ENCODE measurements at places on chromosomes 6 and 20. TPM values are rescaled to one million over a fixed set of nuclear protein-coding genes. Genes with fewer than 3 reads are reported as not detected.

- peak; percentile 28 for DNase-seq
These were observed 66.4 kb upstream of the PDE10A start for GRCh38 chr6:165729307-165729936.

- DNase-seq: no peak
These were observed 8.8 kb downstream of the BICRAL start for GRCh38 chr6:42790549-42791181.

- DNase-seq: no peak
These were observed 23.6 kb downstream of the PGM3 start for GRCh38 chr6:83169511-83169910.

GRCh38 chr20:33828967-33829560 is 17.9 kb downstream of the CHMP4B start:
- DNase-seq: no peak

DNA sequence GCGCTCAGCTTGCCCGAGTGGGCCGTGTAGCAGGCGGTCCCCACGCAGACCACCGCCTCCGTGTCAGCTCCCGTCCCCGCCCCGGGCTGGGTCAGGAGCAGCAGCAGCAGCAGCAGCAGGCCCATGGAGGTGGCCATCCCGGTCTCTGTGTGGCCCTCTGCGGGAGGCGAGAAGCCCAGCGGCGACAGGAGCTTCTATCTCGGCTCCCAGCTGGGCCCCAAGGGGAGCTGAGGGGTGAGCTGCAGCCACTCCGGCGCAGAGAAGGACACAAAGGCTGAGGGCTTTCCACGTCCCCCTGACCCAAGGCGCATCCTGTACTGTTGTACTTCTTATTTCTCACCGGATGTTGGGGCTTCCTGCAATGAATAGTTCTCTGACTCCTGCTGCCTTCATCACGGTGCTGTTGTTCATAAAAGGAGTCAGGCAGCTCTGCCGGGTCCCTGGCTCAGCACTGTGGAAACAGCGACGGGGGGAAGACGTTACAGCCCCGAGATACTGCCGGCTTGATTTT is at the start of gene CD93:
CD93 (minus strand) TSS at position 269 of the 511 bp plus-strand sequence; CDS start at position 137, 132 bp downstream.
- DNase-seq: no peak

DNA sequence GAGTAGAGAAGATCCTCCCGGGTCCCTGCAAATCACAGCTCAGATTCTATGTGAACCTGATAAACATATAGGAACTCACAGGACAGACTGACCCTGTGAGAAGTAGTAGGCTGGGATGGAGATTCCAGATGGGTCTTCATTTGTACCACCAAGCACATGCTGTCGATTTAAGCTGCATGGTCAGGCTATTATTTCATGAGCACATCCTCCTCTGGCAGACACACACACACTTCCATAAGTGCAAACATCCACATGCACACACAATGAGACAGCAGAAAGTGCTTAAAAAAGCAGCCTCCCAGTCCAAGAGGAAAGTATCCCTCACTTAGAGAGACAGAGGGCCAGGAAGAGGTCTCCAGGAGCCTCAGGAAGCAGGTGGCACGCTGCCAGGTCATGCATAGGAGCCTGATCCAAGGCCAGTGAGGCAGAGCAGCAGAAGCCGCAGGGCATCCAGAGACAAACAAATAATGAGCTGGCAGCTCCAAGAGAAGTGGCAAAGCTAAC is 131.8 kb downstream of the UNC5CL start:
- DNase-seq: peak; percentile 27

GRCh38 chr6:24922814-24923213 is 12.9 kb downstream of the RIPOR2 start:
- DNase-seq: no peak

GRCh38 chr6:140915551-140915950 is 1217.2 kb upstream of the GJE1 start:
- no peak for DNase-seq

GRCh38 chr6:35024551-35025054 is 116.5 kb downstream of the TCP11 start:
- peak; percentile 55 for DNase-seq

- no peak for DNase-seq
These were observed 54.1 kb downstream of the CTCFL start for GRCh38 chr20:57470666-57471495.

DNA sequence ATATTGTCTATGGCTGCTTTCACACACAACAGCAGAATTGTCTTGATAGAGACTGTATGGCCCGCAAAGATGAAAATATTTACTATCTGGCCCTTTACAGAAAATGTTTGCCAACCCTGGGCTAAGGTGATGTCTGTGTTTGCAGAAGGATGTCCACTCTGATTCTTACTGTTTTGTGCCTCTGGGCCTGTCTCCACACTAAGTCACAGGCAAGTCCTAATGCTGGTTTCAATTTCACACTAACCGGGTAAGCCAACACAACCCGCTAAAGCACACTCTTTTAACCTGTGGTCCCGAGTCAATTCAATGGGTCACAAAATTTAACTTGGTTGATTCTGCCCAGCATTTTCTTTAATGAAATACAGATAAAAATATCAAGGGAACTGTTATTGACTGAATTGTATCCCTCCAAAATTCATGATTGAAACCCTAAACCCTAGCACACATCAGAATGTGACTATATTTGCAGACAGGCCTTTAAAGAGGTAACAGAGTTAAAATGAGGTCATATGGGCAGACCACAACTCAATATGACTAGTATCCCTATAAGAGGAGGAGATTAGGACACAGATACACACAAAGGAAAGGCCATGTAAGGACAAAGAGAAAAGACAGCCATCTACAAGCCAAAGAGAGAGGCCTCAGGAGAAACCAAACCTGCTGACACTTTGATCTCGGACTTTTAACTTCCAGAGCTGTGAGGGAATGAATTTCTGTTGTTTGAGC is 78.4 kb downstream of the FYN start:
- DNase-seq: no peak

- DNase-seq: peak; percentile 27
These were observed 586 bp downstream of the ZNF512B start for GRCh38 chr20:63968928-63969760.

DNA sequence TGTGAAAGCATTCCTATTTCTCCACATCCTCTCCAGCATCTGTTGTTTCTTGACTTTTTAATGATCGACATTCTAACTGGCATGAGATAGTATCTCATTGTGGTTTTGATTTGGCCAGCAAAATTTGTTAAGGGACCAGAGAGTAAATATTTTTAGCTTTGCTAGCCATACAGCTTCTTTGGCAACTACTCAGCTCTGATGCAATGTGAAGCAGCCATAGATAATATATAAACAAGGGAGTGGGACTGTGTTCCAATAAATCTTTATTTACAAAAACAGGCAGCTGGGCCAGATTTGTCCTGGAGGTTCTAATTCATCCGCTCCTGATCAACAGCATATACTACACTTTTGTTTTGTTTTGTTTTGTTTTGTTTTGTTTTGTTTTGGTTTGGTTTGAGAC is 202.9 kb downstream of the ZNF217 start:
- DNase-seq: no peak

GRCh38 chr20:58243653-58244410 is 15.4 kb upstream of the ANKRD60 start:
- no peak for DNase-seq

- no peak for DNase-seq
These were observed 126.0 kb upstream of the TOP1 start for GRCh38 chr20:40902661-40903060.

GRCh38 chr6:107699697-107700325 is 124.3 kb downstream of the SCML4 start:
- no peak for DNase-seq

DNA sequence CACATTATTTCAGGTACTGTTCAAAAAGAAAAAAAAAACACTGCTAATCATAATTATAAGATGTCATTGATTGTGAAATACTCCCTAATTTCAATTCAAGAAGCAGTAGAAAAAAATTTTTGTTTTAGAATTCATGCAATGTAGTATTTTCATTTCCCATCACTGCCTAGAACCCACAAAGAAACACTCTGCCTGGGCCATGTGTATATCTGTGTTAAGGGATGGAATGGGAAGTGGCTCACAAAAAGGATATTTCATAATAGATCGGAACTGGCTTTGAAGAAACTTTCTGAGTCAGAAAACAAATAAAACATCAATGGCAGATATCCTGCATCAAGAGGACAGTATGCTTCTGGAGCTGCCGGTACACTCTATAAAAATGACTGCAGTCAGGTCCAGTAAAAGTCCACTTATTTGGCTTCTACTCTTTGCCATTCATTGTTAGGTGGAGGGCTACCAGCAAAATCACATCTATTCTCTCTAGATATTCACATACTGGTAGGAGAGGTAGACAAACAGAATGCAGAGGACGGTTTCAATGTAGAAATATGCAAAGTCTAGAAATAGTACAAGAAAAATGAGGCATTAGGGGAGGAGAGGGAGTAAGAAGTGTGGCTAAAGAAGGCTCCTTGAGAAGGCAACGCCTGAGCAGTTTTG is 135.0 kb upstream of the TNFAIP3 start:
- no peak for DNase-seq

Gene SLC13A3
- total RNA-seq: 0.92 TPM

Gene L3MBTL3
- 14.9 TPM for total RNA-seq

Gene THBS2
- 5.0 TPM for total RNA-seq

Gene ZFP64
- total RNA-seq: 16.4 TPM

Gene TFAP2C
- total RNA-seq: 0.52 TPM

Gene OPRL1
- total RNA-seq: 0.17 TPM
